ENCODE measurements at places on chromosomes 6 and 20.

- no peak for DNase-seq
Measured at GRCh38 chr6:25619217-25619616, 32.8 kb upstream of the SCGN start.

DNA sequence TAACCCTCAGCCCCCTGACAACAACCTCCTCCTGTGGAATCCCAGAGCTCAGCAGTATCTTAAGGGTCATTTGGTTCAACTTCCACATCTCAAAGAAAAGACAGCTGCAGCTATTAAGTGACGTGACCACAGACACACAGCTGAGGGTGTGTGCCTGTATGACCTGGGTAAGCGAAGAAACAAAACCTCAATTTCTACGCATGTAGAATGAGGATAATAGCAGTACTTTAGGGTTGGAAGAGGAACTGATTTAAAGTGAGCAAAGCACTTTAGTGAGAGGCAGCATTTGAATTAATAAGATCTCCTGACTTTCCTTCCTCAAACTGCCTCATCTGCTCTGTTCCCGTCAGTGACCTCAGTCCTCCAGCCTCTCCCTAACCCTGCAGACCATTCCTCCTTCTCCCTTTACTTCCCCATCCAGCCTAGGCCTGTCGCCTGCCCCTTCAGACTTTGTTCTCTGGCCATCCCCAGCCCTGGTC is 6.8 kb upstream of the ARMC2 start:
- no peak for DNase-seq

- no peak for DNase-seq
Measured at GRCh38 chr20:43717616-43717995, 9.2 kb downstream of the GTSF1L start.

DNA sequence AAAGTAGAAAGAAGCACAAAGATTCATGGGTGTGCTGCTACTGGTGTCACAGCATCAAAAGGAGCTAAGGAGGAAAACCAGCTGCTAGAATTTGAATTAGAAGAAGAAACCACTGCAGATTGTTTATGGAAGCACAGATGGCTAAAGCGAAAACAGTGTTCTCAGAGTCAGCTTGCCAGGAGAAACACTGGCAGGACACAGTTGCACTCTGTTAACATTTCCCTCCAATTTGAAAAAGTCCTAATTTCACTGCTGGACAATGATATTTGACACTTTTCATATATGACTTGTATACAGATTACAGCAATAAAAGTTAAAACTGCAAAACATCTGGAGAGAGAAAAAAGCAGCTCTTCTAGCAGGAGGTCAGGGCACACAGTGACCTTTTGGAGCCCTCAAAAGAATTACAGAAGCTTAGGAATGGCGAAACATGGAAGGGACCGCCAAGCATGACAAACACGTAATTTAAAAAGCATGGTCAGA is 314.5 kb downstream of the COL12A1 start:
- no peak for DNase-seq

DNA sequence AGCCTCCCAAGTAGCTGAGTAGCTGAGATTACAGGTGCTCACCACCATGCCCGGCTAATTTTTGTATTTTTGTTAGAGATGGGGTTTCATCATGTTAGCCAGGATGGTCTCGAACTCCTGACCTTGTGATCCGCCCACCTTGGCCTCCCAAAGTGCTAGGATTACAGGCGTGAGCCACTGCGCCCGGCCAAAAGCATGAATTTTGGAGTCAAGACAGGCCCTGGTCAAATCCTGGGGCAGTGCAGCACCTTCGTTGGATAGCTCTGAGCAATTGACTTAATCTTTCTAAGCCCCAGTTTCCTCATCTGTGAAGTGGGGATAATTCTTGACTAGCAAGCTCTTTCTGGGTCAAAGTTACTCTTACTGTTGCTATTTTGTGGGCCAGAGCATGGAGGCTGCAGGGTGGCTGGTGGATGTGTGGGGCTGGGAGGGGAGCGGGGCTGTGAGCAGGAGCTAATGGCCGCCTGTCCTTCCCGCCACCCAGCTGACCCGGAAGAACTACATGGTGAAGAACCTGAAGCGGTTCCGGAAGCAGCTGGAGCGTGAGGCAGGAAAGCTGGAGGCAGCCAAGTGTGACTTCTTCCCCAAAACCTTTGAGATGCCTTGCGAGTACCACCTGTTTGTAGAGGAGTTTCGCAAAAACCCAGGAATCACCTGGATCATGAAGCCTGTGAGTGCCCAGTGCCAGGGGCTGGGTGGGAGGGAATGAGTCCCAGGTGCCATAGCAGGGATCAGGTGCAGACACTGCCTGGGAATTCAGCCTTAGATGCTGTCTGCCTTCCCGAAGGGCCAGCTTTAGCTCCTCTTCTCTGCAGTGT is 39.0 kb downstream of the TTLL9 start:
- no peak for DNase-seq

All from NCI-H187 (cell line).